Kidney glomerular epithelial cell (primary cell): ENCODE measurements at places on chromosomes 4 and X.
A peak's percentile ranks its signal among the peaks of the same experiment; 100 is the strongest.

DNA sequence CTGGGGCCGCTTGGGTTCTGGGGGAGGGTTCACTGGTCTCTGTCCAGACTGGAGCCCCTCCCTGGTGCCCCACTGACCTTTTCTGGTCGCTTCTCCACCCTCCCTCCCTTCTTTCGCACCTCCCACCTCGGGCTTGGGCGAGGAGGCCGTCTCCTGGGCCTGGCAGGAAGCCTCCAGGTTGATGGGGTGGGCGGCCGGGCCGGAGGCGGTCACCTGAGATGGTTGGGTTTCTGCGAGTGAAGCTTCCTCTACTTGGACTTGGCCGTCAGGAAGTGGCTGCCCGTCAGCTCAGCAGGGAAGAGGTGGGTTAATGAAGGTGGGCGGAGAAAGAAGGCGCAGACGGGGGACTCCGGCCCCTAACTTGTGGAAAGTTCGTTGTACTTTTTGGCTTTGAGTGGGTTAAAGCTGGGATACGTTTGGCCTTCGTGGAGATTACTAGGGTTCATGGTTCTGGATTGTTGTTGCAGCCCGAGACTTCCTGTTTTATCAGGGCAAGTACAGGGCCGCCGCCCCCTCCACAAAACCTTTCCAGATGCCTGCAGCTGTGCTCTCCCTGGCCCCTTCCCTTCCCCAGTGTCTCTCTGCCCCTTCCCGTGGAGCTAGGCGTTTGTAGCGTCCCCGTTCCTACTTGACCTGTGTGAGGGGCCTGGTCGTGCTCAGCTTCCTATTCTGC is 1.2 kb downstream of the AKAP17A start:
- peak; percentile 7 for DNase-seq

GRCh38 chrX:20361890-20362262 is 95.2 kb upstream of the RPS6KA3 start:
- peak; percentile 49 for DNase-seq

GRCh38 chrX:38375891-38376290 is 23.5 kb downstream of the OTC start:
- DNase-seq, result no peak

GRCh38 chr4:140372751-140373327 is 607 bp upstream of the SCOC start:
- DNase-seq, result no peak

DNA sequence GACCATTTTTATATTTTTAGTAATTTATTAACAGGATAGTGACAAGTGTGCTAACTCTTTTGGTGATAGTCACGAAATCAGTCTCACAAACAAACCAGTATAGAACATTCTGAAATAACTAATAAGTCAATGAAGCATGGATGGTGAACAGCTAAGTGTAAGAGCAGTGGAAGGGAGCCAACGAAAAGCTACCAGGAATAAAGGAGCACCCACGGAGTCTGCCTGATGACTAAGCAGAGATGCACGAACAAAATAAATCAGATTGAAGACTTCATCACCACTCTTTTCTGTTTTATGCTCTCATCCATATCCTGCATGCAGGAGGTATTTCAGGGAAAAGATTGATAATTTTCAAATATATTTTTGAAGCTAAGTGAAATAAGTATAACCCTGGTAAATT is 891.1 kb upstream of the HS3ST1 start:
- no peak for DNase-seq

GRCh38 chr4:137866671-137867070 is 334.4 kb upstream of the PCDH18 start:
- no peak for DNase-seq

GRCh38 chrX:124256216-124256615 is 76.2 kb upstream of the TEX13D start:
- DNase-seq, result no peak

GRCh38 chr4:13478131-13478530 is 6.0 kb downstream of the RAB28 start:
- no peak for DNase-seq

DNA sequence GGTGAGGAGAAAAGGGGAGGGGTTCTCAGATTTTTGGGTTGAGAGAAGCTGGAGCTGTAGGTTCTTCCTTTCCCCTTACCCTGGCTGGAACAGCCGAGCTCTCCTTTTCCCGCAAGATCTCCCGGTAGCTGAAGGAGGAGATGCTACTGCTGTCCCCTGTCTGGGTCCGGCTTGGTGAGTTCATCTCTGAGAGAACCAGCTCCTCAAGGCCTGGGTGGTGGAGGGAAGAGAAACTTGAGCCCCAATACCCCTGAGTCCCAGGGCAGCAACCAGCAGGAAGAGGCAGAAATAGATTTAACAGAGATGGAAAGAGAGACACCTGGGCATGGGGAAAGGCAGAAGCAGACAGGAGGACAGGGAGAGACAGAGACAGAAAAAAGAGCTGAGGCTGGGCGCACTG is 6.6 kb upstream of the KCND1 start:
- DNase-seq, result no peak

DNA sequence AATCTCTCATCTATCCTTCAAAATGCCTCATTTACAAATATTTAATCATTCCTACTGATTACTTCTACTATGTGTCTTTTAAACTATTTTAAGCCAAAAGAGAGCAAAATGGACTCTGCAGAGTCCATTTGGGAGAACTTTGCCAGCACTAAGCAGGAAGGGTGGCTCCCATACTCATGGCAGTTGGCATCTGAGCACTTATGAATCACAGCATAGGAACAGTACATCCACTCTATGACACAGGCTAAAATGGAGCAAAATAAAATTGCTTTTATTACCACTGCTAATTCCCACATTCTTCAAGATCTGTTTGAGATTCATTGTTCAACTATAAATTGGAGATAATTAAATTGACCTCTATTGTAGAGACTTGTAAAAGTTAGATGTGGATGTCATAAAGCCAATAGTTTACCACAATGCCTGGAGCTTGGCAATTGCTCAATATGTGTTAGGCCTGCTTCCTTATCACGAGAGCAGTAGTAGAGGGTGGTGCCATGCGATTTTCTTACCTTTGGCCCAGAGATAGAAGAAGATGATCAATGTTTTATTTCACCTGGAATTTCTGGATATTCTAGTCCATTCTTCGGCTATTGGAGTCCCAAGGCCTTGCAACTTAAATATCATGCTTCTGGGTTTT is 19.1 kb downstream of the HPGD start:
- no peak for DNase-seq

- DNase-seq, result no peak
Observed at GRCh38 chr4:154033921-154034320, 245.0 kb upstream of the SFRP2 start.

GRCh38 chrX:75107863-75108509 is 48.1 kb downstream of the ABCB7 start:
- no peak for DNase-seq

DNA sequence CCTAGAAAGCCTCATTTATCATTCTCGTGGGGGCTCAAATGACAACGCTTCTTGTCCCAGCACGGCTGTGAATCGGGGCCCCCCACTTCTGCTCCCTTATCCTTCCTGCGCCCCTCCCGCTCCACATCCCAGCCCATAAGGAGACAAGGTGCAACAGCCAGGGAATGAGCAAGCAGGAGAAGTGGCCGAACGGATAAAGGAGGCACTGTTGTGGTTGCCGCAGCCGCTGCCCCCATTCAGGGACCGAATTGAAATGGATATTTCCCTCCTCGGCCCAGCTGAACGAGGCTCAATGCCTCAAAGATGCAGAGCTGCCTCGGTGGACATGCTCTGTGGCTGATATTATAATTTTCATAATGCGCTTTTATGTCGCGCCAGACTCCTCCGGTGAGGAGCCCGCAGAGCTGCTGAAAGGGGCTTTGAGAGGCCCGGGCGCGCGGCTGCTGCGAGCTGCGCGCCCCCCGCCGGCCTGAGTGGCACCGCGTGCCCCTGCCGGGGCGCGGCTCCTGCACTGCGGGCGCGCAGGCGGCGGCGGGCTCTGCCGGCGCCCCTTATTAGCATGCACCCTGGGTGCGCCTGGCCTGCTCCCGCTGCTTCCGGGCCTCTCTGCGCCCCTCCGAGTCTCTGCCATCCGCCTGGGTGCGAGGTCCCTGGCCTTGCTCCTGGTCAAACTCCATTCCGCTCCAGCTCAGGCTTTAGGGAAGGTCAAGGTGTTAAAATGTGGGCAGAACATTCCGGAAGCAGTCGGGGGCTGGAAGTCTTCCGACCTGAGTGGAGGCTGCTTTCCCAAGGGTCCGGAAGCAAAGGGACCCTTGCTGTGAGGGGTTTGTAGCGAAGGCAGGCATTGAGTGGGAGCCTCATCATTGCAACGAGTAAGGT is 68.2 kb upstream of the TMEM33 start:
- no peak for DNase-seq

DNA sequence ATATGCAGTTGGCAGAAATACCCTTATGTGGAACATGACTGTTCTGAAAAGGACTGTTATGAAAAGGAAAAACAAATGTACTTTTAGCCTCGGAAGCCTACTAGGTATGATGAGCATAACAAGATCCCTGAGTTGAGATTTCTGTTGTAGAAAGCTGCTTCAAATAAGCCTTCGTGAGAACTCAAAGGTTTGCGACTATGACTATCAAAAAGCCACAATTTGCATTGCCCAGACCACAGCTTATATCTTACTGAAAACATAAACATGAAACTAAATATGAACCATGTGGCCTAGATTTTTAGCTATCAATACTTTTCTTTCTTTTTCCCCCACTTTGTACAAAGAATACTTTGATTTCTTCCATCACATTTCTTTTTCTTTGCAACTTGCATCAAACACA is 398.2 kb upstream of the LCORL start:
- no peak for DNase-seq
